ENCODE measurements at places on chromosomes 12 and 14.

DNA sequence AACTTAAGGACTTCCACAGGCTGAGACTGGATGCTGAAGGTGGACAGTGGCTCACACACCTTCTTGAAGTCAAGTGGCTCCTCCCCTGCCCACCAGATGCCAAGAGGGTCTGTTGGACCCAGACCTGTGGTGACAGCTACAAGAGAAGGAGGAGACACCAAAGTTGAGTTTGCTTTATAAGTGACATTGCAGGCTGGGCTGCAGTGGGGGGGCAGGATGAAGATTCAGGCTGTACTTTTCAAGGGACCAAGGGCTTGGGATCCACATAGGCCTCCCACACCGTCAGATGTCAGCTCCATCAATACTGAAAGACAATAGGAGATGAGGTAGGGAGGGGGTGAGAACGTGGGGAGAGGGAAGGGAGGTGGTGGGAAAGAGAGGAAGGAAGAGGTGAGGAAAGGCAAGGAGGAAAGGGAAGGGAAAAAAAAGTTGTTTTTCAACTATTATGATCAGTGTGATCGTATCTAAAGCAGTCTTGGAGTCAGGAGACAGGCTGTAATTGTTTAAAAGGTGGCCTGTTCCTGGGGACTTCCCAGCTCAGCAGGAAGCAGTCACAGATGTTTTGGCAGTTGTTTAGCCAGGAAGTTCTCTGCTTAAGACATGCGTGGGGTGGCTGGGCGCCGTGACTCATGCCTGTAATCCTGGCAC lies 84.1 kb upstream of the RESF1 start:
- no peak for DNase-seq

DNA sequence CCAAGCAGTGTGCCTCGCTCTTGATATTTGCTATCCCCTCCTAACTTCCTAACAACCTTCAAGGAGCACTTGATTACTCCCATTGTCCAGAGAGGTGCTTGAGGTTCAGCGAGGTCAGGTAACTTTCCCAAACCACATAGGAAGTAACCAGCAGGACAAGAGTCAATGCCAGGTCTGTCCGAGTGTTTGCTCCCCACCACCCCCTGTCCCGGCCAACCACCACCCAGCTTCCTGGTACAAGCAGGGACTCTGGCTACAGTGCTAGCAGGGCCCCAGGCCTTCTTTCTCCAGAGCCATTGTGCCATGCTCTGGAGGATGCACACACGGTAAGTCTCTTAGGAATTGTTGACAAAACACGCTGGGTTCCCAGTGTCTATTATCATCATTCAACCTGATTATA lies 49.2 kb downstream of the SYNE3 start:
- DNase-seq = no peak

DNA sequence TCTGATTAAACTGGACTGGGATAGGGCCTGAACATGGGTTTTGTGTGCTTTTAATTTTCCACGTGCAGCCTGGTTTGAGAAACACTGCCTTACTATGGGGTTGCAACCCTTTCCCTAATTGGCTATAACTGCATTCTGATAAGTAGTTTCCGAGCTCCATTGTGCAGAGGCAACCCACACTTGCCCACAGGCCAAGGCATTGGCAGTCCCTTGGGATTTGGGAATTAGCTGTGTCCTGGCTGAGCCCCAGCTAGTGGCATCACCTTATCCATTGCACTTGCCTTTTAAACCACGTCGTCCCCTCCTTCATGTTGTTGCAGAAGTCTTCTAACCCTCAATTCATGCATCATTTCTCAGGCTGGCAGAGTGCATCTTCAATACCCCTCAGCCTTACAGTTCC lies 10.2 kb downstream of the VCPKMT start:
- no peak for DNase-seq

DNA sequence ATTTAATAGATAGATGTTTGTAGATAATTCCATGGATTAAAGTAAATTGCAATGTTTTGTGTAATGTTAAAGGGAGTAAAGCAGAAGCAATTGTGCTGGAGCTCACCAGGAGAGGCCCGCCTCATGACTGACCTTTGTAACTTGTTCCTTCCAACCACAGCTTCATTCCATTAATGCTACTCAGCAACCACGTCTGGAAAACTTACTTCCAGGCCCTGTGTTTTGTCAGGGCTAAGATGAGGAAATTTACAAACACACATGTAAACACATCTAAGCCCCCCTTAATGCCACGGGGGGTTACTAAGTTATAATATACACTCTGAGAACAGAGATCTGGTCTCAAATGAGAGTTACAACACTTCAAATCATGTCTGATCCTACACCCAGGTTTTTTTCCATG lies 12.4 kb downstream of the LUM start:
- no peak for DNase-seq

DNA sequence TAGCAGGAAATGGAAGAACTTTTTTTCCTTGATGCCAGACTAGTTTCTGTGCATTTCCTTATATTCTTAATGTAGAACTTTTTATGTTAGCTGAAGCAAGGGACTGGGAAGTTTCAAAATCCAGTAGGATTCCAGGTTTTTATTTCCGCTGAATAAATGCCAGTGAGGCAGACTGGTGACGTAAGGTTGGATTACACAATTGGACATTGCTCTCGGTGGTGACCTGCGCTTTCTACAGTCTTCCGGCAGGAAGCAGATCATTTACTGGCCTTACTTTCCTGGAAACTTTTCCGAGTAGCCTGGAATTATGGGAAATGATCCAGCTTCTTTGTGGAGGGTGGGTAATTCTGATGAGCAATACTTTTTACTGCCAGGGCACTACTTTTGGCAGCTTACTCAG lies 3.6 kb downstream of the IFT43 start:
- DNase-seq = no peak

DNA sequence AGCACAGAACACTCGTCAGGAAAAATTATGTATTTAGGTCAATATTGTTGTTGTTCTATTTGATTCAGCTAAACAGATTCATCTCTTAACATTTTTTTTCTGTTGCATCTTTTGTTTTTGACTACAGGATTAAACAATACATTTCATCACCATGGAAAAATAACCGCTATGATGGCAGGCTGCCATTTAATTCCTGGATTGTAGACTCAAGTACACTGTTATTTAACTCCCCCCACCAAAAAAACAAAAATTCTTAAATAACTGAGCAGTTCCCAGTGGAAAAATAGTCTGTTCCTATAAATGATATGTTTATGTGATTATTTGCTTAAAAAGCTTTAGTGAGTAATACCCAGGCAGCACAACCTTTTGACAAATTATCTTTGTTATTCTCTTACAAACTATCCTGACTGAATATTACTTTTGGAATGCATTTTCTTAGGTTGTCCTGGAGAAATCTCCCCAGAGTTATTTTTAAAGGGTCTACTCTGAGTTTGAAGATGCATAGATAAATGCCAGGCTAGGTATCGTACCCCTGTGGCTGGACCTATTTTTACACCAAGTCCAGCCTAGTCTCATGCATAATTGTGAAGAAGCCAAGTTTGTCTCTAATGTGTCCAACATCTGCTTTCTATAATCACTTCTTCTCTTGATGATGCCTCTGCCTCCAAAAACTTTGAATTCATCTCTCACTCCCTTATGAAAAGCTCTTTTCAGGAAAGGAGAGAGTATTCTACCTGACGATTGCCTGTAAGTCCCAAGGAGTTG lies 3.7 kb downstream of the KERA start:
- no peak for DNase-seq

All from stimulated activated CD8-positive, alpha-beta memory T cell treated with anti-CD3 and anti-CD28 coated beads, Interleukin-4, amount 100 ng/mL, for 1 hour (primary cell).